ENCODE measurements at places on chromosomes 1 and 21.

GRCh38 chr1:228164561-228165371, 838 bp upstream of the IBA57 start:
- DNase-seq: no peak
- H3K36me3 ChIP-seq: 0 out of 2 replicates have a peak, but pooled peaks cover 2% of the 10 kb centered on the region
- H3K4me1 ChIP-seq: peaks cover 12% of the 10 kb centered on the region

DNA sequence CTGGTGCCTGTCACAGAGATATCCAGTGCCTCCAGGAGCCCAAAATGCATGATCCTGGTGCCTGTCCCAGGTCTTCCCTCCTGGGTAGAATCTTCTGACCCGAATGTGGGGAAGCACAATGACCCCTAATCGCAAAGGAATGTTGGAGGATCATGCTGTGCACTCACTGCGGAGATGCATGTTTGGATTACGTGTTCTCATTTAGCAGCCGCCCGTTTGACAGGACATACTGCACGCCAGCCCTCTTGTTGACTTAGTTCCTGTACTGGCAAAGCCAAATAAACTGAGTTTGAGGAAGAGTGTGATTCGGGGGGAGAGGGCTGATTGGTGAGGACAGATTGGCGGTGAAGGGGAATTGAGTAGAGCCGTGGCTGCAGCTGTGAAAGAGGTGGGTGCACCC, 85.9 kb upstream of the SIM2 start:
- peaks cover 19% of the 10 kb centered on the region for H3K27me3 ChIP-seq
- no peak overlapping the region for H3K4me3 ChIP-seq
- DNase-seq: peak; percentile 79
- H3K36me3 ChIP-seq: no peaks in the 10 kb centered on the region

DNA sequence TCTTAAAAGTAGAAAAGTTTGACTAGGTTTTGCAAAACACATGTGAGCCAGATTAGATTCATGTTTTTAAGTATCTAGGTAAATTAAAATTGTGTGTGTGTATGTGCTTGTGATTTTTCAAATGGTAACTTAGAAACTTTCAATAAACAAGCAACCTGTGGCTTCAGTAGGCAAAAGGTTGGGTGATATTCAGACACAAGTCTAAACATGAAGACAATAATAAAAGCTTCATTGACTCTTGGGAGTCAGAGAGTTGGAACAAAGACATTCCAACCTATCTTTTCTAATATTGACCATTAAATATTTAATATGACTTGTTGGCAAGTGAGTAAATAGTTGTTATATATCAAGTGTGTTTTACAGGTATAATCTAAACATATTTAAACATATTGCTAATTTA, 1049.6 kb upstream of the ADGRL4 start:
- DNase-seq: no peak
- no peak overlapping the region for H3K4me3 ChIP-seq
- H3K27ac ChIP-seq: no peak overlapping the region

DNA sequence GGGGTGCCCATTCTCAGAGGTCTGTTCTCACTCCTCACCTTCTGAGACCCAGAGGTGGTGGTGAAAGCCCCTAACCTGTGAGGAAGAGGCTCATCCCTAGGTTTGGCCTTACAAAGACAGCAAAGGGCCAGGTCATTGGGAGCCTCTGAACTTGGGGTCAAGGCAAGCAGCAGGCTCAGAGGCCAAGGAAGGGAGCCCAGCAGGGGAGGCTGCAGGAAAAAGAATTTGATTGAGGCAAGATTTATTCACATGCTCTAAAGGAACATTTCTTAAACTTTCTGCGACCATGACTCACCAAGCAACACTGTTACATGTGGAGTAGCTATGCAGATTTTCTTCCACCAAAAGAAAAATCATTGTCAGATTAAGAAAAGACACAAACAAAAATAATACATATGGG, 132.5 kb upstream of the SYT6 start:
- no peak overlapping the region for H3K27ac ChIP-seq
- H3K36me3 ChIP-seq: no peaks in the 10 kb centered on the region
- peaks cover 11% of the 10 kb centered on the region for H3K27me3 ChIP-seq
- peak; percentile 31 for DNase-seq
- H3K4me3 ChIP-seq: no peak overlapping the region

- H3K4me1 ChIP-seq: peaks cover 10% of the 10 kb centered on the region
- DNase-seq: no peak
- no peaks in the 10 kb centered on the region for H3K27me3 ChIP-seq
- H3K4me3 ChIP-seq: no peak overlapping the region
Measured at GRCh38 chr1:179105393-179105792, 23.5 kb downstream of the TOR3A start.

DNA sequence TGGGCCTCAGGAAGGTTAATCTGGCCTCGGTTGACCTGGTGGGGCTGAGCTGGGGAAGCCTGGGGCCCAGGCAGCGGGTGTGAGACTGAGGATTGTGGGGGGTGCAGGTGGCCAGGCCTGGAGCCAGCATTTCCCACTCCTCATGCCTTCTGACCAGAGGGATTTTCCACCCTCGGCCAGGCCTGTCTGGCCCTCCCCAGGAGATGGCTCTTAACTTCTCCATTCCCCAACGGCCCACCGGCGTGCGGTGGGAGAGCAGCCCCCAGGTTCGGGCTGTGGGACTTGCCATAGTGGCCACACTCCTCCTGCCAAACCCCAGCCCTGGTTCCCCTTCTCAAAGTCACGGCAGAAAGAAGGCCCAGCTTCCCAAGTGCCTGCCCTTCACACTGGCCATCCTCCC, 126.5 kb upstream of the RUNX3 start:
- H3K4me1 ChIP-seq: no peaks in the 10 kb centered on the region
- DNase-seq: no peak
- H3K27me3 ChIP-seq: peaks cover 66% of the 10 kb centered on the region
- H3K4me3 ChIP-seq: no peak overlapping the region
- H3K36me3 ChIP-seq: no peaks in the 10 kb centered on the region

DNA sequence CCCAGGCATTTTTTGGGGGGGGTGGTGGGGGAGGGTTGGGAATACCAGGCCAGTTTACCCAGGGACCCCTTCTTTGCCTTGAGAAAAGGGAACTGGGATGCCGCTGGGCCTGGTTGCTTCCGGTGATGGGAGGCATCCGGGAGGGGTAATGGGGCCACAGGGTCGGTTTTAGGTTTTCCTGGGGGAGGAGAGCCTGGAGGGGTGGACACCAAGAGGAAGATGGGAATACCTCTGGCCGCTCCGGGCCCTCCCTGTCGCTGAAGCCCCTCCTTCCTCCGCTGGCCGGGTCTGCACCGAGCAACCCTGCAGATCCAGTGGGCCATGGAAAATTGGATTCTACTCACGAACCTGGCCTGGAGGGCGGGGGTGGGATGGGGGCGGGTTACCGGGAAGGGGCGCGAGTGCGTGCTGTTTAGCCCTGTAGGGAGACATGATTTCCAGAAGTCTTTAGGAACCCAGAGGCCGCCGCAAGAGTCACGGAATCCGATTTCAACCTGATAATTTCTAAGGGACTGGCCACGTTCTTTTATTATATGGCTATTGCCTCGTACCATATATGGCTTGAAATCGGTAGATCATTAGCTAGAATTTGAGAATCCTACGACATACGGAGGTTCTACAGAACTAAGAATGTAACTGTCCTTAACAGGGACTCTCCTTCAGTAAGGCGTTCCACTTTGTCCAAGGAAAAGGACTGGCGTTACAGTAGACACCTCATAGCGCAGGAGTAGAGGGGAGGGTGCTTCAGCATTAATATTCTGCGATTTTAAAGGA, 749 bp downstream of the AKIRIN1 start:
- H3K4me3 ChIP-seq: peak overlapping the region; percentile 85
- DNase-seq: no peak
- peak overlapping the region; percentile 93 for H3K27ac ChIP-seq
- peaks cover 7% of the 10 kb centered on the region for H3K4me1 ChIP-seq
- peaks cover 4% of the 10 kb centered on the region for H3K36me3 ChIP-seq

DNA sequence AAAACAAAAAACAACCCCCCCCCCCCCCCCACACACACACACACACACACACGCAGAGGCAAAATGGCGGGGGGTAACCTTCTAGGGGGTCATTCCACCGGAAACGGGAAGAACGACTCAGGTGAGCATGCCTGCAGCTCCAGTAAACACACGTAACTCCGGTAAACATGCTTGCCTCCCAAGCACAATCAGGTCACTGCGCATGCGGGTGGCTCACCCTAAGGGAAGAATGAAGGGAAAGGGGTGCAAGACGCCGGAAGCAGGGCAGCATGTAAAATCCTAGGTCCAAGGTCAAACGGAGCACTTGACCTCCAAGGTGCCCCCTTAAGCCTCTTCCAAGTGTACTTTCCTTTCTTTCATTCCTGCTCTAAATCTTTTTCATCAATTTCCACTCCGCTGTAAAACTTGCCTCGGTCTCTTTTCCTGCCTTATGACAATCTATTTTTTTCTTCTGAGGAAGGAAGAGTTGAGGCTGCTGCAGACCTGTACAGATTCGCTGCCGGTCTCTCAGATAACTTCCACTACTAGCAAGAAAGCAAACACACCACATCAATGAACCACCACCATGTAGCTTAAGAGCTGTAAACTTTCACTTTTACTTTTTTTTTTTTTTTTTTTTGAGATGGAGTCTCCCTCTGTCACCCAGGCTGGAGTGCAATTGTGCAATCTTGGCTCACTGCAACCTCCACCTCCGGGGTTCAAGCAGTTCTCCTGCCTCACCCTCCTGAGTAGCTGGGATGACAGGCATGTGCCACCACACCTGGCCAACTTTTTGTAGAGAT, 21.0 kb upstream of the CBR3 start:
- H3K27ac ChIP-seq: no peak overlapping the region
- H3K27me3 ChIP-seq: peaks cover 3% of the 10 kb centered on the region
- DNase-seq: no peak
- H3K4me1 ChIP-seq: 0 out of 2 replicates have a peak, but pooled peaks cover 2% of the 10 kb centered on the region

GRCh38 chr1:88730132-88730675, 46.1 kb downstream of the PKN2 start:
- H3K4me1 ChIP-seq: peaks cover 5% of the 10 kb centered on the region
- no peak overlapping the region for H3K4me3 ChIP-seq
- H3K36me3 ChIP-seq: peaks cover 4% of the 10 kb centered on the region
- peak overlapping the region; percentile 69 for H3K27ac ChIP-seq
- no peak for DNase-seq
- no peaks in the 10 kb centered on the region for H3K27me3 ChIP-seq

DNA sequence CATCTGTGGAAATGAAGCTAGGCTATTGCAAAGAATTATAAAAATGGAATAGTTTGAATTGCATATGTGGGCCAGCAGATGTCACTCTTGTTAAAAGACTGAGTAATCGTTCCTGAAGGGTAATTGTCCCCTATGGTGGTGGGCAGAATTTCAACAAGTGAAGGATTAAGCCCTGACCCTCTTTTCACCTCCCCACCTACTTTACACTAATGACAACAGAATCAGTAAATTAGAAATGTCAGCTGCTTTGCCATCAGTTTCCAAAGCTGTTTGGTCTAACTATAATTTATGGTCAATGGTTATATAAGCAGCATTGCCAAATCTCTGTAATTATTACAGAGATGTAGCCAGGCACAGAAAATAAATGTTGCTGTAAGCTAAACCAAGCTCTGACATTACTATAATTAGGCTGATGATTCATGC, 898.6 kb downstream of the AMY1C start:
- no peaks in the 10 kb centered on the region for H3K27me3 ChIP-seq
- H3K27ac ChIP-seq: no peak overlapping the region
- no peaks in the 10 kb centered on the region for H3K36me3 ChIP-seq
- no peaks in the 10 kb centered on the region for H3K4me1 ChIP-seq

DNA sequence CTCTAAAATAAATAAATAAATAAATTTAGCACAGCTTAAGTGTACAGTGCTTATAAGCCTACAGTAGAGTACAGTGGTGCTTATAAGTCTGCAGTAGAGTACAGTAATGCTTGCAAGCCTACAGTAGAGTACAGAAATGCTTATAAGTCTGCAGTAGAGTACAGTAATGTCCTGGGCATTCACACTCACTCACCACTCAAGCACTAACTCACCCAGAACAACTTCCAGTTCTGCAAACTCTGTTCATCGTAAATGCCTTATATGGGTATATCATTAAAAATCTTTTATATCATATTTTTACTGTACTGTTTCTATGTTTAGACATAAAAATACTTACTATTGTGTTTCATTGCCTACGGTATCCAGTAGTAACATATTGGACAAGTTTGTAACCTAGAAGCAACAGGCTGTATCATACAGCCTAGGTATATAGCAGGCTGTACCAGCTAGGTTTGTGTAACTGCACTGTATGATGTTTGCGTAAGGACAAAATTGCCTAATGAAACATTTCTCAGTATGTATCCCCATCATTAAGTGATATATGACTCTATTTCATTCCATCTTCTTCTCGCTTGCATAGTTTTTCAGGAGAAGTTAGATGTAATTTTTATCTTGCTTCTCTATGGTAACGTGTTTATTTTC, 14.0 kb upstream of the S100B start:
- peaks cover 1% of the 10 kb centered on the region for H3K4me1 ChIP-seq
- no peak overlapping the region for H3K27ac ChIP-seq
- no peaks in the 10 kb centered on the region for H3K36me3 ChIP-seq
- no peak overlapping the region for H3K4me3 ChIP-seq
- peak; percentile 43 for DNase-seq
- no peaks in the 10 kb centered on the region for H3K27me3 ChIP-seq

- peak; percentile 23 for DNase-seq
- no peak overlapping the region for H3K27ac ChIP-seq
- H3K4me1 ChIP-seq: no peaks in the 10 kb centered on the region
- H3K4me3 ChIP-seq: no peak overlapping the region
Measured at GRCh38 chr21:41068967-41069642, 98.9 kb upstream of the BACE2 start.

DNA sequence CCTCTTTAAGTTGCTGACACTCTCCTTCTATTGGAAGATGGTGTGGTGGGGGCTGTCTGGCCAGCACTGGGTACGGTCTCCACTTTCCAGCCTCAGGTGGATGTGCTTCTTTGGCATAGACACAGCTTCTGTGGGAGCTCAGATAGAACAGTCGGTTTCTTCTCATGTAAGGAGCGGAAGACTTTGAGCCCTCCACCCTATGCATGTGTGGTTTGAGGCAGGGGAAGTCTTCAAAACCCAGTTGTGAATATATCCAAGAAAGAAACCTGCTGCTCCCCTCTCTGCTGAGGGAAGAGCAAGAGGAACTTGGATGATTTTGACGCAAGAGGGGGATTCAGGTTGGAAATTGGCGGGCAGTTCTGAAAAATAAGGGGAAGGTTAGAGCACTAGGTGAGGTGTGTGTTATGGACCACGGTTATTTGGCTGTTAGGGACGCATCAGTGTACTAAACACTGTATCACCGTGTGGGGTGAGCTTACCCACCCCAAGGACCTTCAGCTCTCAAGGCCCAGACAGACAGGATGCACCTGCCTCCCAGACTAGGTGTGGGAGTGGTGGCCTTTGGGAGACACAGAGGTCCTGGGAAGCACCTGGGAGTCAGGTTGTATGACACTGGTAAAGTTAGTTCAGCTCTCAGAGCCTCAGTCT, 36.2 kb downstream of the IL6R start:
- no peak for DNase-seq
- no peak overlapping the region for H3K4me3 ChIP-seq
- H3K27me3 ChIP-seq: peaks cover 17% of the 10 kb centered on the region
- no peak overlapping the region for H3K27ac ChIP-seq
- H3K36me3 ChIP-seq: peaks cover 25% of the 10 kb centered on the region

GRCh38 chr1:53896635-53897229, 2.7 kb downstream of the DIO1 start:
- H3K27me3 ChIP-seq: no peaks in the 10 kb centered on the region
- peak; percentile 87 for DNase-seq
- peaks cover 16% of the 10 kb centered on the region for H3K4me1 ChIP-seq
- H3K4me3 ChIP-seq: no peak overlapping the region
- H3K36me3 ChIP-seq: no peaks in the 10 kb centered on the region

- no peak for DNase-seq
- no peaks in the 10 kb centered on the region for H3K36me3 ChIP-seq
- no peaks in the 10 kb centered on the region for H3K27me3 ChIP-seq
- no peak overlapping the region for H3K27ac ChIP-seq
- no peaks in the 10 kb centered on the region for H3K4me1 ChIP-seq
- H3K4me3 ChIP-seq: no peak overlapping the region
Measured at GRCh38 chr1:192914092-192914491, 105.3 kb downstream of the RGS2 start.
